ENCODE measurements at places on chromosomes 7 and 10. TPM values are rescaled to one million over a fixed set of nuclear protein-coding genes. Genes with fewer than 3 reads are reported as not detected.

Gene ADCY1
- total RNA-seq: 2.8 TPM

Gene C10orf71
- total RNA-seq: 136 TPM

Gene LDB3
- 1,542 TPM for total RNA-seq

Gene IGFBP3
- total RNA-seq: 60.8 TPM

Gene DGKB
- 0.30 TPM for total RNA-seq

Gene C10orf90
- not detected for total RNA-seq

All from left ventricle myocardium inferior (tissue), 1 donor.